ENCODE measurements at places on chromosomes 16 and 17.

GRCh38 chr17:49404361-49404760, 10.3 kb downstream of the PHB1 start:
- no peak for ATAC-seq

DNA sequence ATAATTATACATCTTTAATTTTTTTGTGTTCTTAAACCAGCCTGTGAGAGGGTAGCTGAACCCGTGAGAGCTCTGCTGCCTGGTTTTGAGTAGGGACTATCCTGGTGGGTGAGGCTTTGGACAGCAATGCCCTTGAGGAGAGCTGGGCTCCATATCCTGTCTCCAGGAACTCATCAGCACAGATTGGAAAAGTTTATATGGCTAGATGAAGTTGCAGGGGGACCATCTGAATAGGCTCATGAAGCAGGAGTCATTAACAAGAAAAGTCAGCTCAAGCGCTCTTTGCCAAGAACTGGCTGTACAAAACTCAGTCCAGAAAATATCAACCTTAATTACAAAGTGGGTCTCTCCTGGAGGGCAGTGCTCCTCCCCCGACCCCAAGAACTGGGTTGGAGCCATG, 33.8 kb upstream of the SSTR2 start:
- ATAC-seq = no peak

DNA sequence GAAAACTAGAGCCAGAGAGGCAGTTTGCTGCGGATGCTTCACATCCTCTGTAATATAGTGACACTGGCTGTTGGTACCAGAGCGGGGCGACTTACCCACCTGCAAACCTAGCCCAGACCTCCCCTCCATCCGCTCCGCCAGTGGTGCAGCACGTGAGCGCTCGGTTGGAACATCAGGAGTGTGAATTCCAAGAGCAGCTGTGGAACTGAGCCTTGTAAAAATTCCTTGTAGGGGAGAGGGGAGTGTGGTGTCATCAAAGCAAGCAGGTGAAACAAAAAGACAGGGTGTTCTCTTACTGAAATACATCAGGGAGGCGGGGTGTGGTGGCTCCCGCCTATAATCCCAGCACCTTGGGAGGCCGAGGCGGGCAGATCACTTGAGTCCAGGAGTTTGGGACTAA, 51.3 kb downstream of the CCDC42 start:
- no peak for ATAC-seq

GRCh38 chr17:36152639-36153120, 23.8 kb downstream of the TBC1D3B start:
- no peak for ATAC-seq

GRCh38 chr17:36566081-36566480, 21.4 kb downstream of the GGNBP2 start:
- ATAC-seq = no peak

DNA sequence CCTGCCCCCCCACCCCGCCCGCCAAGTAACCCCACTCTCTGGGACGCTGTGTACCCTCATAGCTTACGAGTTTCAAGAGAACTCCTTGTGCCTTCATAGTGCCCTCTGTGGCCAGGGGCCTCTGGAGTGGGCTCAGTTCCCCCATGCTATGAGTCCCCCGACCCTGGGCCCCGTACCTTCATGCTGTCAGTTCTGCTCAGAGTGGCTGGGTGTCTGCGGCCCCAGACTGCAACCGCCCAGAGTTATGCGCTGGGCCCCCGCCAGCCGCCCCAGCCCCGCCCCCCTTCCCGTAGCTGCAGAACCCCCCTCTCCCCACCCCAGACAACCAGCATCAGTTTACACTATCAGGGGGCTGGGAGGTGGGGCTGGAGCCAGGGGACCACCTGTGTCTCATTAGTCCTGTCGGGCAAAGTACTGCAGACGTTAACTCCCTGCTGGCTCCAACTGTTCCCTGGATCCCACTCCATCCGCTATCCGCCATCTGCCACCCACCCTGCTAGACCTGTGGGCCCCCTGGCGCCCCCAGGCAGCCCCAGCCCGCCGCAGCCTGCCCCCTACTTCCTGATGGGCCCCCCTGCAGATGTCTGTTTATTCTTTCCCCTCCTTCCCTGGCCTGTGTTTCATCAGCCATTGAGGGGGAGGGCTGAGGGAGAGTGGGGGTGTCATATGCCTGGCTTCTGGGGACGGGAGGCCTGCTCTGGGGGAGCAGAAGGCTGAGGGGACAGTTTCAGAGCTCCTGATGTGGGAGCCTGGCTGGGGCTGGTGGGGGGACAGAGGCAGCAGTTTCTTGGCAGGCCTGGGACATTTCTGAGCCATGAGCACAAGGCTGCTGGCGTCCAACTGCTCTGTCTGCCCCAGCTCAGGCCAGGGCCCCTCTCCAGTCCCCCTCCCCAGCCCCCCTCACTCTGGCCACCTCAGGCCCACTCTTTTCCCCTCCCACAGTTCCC, at the start of gene MFAP4:
MFAP4 (minus strand) TSS at position 217 of the 947 bp plus-strand sequence; CDS start at position 182, 35 bp downstream.
- no peak for ATAC-seq

DNA sequence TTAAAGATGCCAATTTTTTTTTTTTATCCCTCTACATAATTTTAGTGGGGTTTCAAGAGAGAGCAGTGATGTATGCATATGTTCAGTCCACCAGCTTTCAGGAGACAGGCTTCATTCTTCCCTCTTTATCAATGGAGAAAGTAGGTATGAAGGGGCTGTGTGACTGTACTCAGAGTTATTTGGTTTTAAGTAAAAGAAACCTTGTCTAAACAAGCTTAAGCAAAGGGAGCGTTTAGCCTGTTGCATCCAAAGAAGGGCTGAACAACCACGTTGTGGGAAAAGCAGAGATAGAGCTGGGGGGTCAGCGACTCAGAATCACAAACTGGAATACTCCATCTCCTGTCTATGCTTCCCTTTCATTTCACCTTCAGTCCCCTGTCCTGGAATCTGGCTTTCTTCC, 50.4 kb upstream of the HAS3 start:
- no peak for ATAC-seq

DNA sequence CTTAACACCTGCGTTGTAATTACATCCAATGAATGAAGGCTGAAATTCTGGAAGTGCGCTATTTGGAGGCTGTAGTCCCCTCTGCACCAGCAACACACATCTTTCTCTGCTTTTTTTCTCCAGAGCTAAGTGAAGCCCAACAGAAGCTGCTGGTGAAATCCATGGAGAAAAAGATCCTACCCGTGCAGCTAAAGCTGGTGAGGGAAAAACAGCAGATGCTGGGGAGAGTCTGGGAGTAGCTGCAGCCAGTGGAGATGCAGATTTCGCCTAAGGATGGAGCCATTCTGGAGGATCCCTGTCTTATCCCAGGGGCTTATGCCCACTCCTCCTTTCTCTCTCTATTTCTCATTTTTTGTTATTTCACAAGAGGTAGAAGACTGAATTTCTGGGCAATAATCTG, 4.8 kb upstream of the PSMD3 start:
- ATAC-seq = no peak

DNA sequence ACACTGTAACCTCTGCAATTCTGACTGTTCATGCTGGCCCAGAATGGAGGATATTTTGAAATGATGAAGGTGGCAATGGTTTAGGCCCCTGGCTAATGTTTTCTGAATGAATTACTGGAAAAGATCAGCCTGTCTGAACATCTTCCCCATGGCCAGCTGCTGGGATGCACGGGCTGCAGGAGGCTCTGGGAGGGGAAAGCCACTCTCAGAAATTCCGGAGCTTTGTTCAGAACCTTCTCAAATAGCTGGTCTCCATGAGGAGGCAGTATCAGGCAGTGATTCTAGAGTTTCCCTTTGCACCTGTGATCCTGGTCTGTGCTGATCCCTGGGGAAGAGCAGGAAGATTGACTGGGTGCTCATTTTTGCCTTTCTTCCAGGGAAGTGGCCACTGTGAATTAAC, 5.0 kb downstream of the SLC6A2 start:
- no peak for ATAC-seq

- ATAC-seq = no peak
Measured at GRCh38 chr17:14046978-14047377, 22.3 kb upstream of the COX10 start.

GRCh38 chr17:73770115-73770848, 126.0 kb upstream of the SDK2 start:
- no peak for ATAC-seq

- no peak for ATAC-seq
Measured at GRCh38 chr16:15853021-15853420, 3.8 kb downstream of the MYH11 start.

- ATAC-seq = no peak
Measured at GRCh38 chr16:48950184-48950583, 331.5 kb downstream of the CBLN1 start.

DNA sequence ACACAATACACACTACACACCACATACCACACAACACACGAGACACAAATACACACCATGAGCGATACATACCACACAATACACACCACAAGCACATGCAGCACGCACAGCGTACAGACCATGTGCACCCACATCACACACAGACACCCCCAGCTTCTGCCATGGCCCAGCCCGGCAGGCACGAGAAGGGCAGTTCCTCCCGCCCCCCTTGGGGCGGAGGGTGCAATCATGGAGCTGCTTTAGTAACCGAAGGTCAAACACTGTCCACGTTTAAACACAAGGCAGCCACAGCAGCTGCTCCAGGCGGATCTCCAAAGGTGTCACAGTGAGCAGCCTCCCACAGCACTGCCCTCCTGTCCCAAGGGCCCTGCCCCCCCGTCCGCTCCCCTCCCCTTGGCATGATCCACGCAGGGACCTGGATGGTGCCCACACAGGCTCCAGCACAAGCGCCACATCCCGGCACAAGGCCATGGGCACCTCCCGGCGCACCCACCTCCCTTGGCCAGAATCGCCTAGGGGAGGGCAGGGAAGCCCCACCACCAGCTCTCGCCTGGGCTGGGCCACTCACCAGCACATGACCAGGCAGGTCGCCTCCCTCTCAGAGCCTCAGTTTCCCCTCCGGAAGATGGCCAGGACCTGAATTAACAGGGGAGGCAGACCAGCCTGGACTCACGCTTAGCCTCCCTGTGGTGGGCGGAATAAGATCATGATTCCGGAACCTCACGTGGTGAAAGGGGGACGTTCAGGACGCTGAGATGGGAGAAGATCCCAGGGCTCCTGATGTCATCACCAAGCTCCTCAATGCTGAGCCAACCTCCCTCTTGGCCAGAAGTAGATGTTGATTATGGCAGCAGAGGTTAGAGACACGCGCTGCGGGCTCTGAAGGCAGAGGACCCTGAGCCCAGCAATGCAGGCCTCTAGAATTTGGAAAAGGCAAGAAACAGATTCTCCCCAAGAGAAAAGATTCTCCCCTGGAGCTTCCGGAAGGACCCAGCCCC, 32.6 kb upstream of the ZNF469 start:
- no peak for ATAC-seq

GRCh38 chr17:32964541-32964940, 27.1 kb upstream of the SPACA3 start:
- no peak for ATAC-seq

- ATAC-seq = peak; percentile 62
Measured at GRCh38 chr16:68760671-68761275, 23.7 kb downstream of the CDH1 start.

- no peak for ATAC-seq
Measured at GRCh38 chr16:55250701-55251100, 73.3 kb upstream of the IRX6 start.
